ENCODE measurements at places on chromosomes 2 and 18.

GRCh38 chr2:166361351-166362153 is 14.2 kb downstream of the SCN9A start:
- no peak for DNase-seq

DNA sequence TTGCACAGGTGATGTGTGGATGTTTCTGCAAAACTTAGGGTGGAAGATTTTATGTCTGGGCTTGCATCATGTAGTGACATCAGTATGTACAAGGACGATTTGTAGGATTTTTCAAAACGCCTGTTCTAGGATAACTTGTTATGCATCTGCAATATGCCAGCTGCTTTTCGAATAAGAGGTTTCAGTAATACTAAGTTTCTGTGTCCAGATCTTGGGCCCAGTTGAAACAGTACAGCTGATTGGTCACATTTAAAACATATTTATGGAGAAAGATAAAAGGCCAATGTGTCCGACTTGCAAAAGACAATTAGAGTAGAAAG is 1.2 kb downstream of the PTPN4 start:
- no peak for DNase-seq

GRCh38 chr18:34710458-34710914 is 388 bp downstream of the DTNA start:
- DNase-seq = no peak

GRCh38 chr18:27312153-27312552 is 127.0 kb upstream of the CHST9 start:
- no peak for DNase-seq

- DNase-seq = no peak
Observed at GRCh38 chr2:100482741-100483140, 12.5 kb downstream of the NMS start.

DNA sequence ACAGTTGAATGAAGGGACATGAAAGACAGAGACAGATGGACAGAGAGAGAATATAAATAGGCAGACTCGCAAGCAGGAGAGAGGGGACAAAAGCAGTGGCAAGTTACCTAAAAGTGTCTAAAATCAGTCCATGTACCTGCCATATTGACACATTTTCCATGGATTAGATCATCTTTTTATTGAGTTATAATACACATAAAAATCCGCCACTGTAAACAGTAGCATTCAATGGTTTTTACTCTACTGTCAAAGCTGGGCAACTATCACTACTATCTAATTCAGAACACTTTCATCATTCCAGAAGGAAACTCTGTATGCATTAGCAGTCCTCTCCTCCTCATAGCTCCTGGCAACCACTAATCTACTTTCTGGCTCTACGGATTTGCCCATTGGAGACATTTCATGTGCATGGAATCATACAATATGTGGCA is 10.1 kb downstream of the CFAP210 start:
- no peak for DNase-seq

- DNase-seq = no peak
Observed at GRCh38 chr18:60266558-60266957, 106.0 kb downstream of the MC4R start.

- DNase-seq = no peak
Observed at GRCh38 chr2:39069890-39070465, 50.9 kb downstream of the SOS1 start.

- no peak for DNase-seq
Observed at GRCh38 chr2:20410556-20411277, 36.2 kb upstream of the RHOB start.

- DNase-seq = no peak
Observed at GRCh38 chr2:73075477-73076373, 4.2 kb upstream of the SFXN5 start.

- no peak for DNase-seq
Observed at GRCh38 chr2:30185178-30185577, 38.4 kb downstream of the YPEL5 start.

DNA sequence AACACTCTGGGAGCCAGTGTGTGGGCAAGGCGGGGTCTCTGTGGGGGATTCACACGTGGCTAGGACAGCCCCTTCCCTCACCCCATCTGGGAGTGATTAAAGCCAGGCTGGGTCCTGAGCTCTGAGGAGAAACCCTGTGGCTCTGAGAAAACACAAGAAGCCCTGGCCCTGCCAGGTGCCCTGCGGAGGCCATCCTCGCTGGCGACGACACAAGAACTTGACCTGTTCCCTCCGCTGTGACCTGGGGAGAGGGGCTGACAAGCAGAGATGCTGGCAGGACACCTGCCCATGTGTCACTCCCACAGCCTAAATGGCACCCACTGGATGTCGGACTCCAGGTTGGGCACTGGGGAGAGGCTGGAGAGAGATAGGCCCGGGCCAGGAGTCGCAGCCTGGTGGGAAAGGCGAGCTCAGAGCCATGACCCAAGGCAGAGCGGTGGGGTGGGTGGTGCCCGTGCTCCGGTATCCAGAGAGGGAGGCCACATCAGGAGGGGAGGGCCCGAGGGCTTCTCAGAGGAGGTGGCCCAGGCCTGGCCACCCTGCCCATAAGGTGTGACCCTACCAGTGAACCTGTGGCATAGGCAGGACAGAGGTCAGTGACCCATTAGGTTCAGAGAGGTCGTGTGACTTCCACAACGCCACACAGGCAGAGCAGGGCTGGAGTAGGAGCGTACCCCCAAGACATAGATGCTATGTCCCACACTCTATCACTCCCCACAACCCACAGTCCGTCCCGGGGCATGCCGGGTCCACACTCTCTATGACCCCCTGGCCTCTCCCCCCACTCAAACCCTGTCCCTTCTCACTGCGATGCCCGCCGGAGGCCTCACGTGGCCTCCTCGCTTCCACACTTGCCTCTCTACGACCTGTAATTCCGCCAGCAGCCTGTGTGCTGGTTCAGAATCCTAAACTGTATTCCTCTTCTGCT is 59.4 kb upstream of the HPCAL1 start:
- no peak for DNase-seq

- DNase-seq = no peak
Observed at GRCh38 chr2:74010087-74010541, 25.4 kb downstream of the TET3 start.

- no peak for DNase-seq
Observed at GRCh38 chr2:12167525-12168317, 421.3 kb downstream of the LPIN1 start.
